ENCODE measurements at places on chromosomes 16 and 17.

GRCh38 chr16:88289968-88290401 lies 92.8 kb upstream of the ZNF469 start:
- no peak for DNase-seq

DNA sequence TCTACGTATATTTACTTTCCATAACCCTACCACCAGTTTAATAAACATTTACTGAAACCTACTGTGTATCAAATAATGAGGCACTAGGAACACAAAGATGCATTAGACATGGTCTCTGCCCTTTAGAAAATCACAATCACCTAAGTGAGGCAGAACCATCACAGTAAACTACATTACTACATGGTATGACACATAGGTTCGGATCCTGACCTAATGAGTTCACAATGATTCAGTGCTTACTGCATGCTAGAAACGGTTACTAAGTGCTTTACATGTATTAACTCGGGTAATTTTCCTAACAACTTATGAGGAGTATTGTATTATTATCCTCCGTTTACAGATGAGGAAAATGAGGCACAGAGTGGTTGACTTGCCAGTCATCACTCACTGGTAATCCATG lies 5.2 kb upstream of the SYNRG start:
- no peak for DNase-seq

DNA sequence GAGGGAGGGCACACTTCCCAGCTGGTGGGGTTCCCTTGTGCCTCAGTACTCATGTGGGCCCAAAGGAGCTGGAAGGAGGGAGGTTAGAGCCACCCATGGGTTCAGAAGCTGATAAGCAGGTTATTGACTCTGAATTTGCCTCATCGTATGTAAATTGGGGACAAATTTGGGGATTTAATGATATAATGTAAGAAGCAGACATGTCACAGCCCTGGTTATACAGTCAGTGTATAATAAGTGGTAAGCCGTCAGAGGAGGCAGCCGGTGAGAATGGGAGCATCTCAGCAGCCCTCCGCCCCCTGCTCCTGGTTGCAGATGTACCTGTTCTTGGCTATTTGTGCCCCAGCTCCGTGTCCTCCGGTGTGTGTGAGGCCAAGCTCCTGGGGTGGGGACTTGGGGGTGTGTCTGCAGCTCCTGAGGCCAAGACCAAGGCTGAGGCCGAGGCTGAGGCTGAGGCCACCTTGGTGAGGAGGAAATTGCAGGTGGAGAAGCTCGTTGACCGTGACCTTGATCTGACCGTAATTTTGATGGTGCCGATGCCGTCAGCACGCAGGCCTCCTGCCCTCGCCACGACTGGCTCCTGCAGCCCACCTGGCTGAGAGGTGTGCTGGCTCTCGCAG lies 288.1 kb downstream of the SEC14L1 start:
- no peak for DNase-seq

- DNase-seq = no peak
Measured at GRCh38 chr17:68103148-68103547, 67.6 kb downstream of the KPNA2 start.

GRCh38 chr17:2263183-2264066 lies 40.2 kb downstream of the SMG6 start:
- DNase-seq = no peak

DNA sequence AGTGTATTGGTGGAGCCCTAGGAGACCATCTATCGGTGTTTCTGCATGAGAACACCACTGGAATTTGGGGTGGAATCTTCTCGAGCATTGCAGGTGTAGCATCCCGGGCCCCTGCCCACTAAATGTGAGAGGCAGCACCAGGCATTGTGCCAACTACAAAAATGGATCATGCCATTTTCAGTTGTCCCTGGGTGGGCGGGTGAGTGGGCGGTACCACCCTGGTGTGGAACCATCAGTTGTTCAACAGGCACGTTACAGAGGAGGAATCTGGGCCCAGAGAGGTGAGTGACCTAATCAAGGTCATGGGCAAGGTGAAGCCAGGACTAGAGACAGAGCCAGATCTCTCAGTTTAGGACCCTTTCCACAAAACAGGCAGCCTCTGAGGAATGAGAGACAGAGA lies 8.8 kb downstream of the PIPOX start:
- no peak for DNase-seq

DNA sequence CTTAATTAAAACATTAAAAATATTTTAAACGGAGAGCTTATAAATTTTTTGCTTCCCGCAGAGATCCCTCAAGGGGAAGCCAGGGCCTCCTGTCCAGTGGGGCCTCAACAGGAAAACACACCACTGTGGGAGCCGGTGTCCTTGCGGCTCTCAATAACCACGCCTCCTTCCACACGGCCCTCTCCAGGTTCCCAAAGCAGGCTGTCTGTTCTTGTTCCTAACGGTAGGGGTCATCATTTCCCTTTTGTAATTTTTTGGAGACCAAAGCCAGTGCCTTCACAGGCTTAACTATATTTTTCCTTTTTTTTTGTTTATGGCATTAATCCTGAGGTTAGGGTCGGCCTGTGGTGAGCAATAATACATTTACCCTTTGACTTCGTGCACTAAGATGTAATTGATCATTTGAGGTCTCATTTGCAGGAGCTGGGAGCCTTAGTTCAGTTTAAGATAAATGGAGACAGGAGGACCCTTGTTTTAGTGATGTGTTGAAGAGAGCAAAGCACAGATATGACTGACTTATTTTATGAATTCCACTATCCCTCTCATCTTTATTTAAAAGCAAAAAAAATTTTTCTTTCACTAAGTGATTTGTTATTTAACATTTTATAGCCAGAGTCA lies 77.5 kb upstream of the N4BP1 start:
- peak; percentile 32 for DNase-seq

GRCh38 chr17:12982224-12982623 lies 35.6 kb downstream of the ELAC2 start:
- DNase-seq = no peak

DNA sequence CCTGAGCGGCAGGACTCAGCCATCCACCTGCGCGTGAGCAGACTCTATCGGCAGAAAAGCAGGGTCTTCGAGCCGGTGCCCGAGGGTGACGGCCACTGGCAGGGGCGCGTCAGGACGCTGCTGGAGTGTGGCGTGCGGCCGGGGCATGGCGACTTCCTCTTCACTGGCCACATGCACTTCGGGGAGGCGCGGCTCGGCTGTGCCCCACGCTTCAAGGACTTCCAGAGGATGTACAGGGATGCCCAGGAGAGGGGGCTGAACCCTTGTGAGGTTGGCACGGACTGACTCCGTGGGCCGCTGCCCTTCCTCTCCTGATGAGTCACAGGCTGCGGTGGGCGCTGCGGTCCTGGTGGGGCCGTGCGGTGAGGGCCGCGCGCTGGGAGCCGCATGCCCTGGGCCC lies 14.9 kb downstream of the METRNL start:
- no peak for DNase-seq

DNA sequence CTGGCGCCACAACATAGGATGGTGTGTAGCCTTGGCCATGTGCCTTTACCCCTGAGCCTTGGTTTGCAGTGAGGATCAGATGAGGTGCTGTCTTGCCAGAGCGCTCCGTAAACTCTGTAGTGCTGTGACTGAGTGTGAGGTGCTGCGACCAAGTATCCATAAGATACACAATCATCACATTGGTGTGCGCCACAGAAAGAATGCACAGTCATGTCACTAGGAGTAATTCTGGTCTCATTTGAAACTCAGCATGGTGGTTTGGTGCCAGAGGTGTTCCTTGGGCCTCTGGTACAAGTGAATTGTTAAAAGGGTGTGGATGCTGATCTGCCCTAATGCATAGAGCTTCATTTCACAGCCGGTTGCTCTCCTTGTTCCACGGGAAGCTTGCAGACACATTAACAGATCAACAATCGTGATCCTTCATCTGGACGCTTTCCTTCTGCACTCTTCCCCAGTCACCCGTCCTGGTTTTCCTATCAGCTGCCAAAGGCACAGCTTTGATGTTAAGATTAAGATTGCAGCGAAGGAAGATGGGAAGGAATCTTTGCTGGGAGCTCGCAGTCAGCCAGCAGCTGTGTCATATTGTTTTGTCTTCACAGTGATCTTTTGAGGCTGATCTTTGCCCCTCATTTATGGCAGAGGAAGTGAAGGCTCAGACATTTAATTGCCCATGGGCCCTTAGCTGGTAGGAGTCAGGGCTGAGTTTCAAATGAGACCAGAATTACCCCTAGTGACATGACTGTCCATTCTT lies 79.1 kb downstream of the KSR1 start:
- no peak for DNase-seq

- DNase-seq = no peak
Measured at GRCh38 chr17:78237401-78238012, 6.1 kb downstream of the TMEM235 start.

GRCh38 chr17:47731396-47731795 lies 1.6 kb upstream of the TBX21 start:
- peak; percentile 42 for DNase-seq

- DNase-seq = no peak
Measured at GRCh38 chr17:44308865-44309264, 464 bp downstream of the RUNDC3A start.

DNA sequence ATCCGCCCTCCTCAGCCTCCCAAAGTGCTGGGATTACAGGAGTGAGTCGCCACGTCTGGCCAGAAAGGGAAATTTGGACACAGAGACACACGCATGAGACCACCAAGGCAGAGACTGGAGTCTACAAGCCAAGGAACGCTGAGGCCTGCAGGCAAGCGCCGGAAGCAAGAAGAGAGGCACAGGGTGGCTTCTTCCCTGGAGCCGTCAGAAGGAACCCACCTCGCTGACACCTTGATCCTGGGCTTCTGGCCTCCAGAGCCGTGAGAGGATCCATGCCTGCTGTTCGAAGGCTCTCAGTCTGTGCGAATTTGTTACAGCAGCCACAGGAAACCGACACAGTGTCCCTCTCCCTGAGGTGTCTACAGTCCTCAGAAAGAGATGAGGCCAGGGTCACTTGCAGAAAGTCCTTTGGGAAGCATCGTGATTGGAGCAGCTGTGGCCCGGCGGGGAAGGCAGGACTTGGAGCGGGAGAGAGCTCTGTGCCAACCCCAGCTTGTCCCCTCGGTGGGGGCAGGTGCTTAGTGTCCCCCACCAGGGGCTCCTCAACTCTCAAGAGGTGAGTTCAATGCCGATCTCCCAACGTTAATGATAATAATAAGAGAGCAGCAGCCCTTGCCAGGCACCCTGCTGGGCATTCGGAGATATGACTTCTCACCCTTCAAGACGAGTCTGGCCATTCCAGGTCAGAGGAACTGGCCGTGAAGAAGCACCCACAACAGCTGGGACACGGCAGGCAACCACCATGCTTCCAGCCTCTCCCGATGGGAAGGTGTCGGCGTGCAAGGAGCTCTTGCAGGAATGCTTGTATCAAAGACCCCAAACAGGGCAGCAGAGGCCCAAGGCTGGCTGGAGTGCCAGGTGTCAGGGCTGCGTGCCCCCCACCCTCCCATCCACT lies 68.4 kb upstream of the TNRC6C start:
- no peak for DNase-seq

GRCh38 chr16:1297018-1297696 lies 12.3 kb upstream of the UBE2I start:
- no peak for DNase-seq

DNA sequence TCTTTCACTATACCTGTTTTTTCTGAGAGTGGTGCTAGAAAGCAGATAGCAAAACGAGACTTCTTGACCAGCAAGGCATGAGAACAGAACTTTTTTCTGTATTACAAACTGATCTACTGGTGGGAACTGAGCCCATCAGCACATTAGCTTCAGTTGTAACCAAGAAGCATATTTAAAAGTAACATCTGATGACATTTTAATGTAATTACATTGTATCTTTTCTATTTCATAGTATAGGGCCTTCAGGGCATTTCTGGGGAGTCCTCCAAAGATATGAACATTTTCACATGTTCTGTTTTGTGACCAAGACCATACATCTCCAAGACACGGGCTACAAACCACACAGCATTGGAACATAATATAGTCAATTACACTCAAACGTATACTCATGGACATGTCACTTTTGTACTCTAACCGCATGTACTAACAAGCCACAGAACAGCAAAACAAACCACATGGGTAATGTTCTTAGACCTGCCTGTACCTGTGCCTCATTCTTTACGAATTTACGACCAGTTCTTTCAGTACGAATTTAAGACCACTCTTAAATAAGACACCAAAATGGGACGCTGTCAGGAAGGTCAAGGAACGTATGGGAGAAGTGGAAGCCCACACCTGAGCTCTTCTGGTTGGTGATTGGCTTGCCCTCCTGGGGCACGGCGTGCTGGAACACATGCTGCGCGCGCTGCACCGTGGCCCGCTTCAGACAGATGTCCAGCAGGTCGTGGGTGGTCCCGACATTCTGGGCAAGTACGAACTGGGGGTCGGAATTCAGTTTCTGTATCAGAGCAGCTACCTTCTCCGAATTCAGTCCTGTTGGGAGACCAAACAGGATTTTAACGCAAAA lies 825 bp downstream of the BLMH start:
- DNase-seq = no peak

GRCh38 chr17:75552425-75553294 lies 27.2 kb downstream of the LLGL2 start:
- no peak for DNase-seq

DNA sequence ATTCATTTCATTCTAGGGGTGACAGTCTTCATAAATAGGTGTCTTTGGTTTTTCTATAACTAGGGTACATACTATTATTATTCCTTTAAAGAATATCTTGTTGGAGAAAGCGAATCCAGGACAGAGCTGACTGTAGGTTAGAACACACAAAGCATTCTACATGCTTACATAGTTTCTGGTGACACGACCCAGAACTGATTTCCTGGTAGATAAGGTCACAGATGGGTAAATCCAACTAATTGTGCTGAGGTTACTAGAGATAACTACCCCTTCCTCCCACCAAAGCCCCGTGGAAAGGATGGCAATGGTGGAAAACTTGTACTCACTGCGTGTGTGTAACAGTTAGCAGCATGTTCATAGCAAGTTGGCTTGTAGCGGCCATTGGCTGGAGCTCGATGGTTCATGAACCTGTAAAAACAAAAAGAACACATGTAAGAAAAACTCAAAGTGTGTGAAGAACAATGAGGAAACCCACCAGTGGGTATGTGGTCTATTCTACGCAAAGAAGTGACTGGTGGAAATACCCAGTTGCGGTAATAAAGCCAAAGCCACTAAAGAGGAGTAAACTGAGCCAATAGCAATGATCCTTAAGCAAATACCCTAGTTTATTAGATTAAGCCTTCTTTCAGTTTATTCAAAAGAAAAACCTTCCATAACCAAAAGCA lies 7.7 kb downstream of the MMD start:
- DNase-seq = no peak

GRCh38 chr17:13776027-13776551 lies 174.4 kb upstream of the HS3ST3A1 start:
- no peak for DNase-seq

GRCh38 chr17:78461799-78462053 lies 83.3 kb downstream of the PGS1 start:
- no peak for DNase-seq

DNA sequence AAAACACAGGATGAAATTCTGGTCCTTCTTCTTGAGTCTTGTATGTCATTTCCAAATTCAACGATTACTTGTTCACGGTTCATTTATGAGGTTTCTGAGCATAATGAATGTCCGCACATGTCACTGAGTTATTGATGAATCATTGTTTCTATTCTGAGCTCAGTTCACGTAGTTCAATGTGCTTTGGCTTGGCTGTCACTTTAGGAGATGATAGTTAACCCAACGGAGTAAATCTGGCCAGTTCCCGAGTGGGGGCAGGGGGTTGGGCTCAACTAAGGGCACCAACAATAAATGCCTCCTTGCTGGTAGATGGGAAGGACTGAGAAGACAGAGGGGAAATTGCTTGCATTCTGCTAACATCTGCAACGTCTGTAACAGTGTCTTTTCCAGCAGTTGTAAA lies 239.4 kb upstream of the HSBP1 start:
- DNase-seq = no peak

Measured in activated T-cell treated with anti-CD3 and anti-CD28 coated beads, Interleukin-2, amount 50 U/mL, for 24 hours (primary cell).